Eye (tissue), 1 donor: ENCODE measurements at places on chromosomes 11 and 22.
A peak's percentile ranks its signal among the peaks of the same experiment; 100 is the strongest.

GRCh38 chr11:102476069-102476468 lies 23.5 kb upstream of the TMEM123 start:
- no peak for DNase-seq

- DNase-seq: no peak
These were observed 147.5 kb downstream of the PARVA start for GRCh38 chr11:12524865-12525264.

DNA sequence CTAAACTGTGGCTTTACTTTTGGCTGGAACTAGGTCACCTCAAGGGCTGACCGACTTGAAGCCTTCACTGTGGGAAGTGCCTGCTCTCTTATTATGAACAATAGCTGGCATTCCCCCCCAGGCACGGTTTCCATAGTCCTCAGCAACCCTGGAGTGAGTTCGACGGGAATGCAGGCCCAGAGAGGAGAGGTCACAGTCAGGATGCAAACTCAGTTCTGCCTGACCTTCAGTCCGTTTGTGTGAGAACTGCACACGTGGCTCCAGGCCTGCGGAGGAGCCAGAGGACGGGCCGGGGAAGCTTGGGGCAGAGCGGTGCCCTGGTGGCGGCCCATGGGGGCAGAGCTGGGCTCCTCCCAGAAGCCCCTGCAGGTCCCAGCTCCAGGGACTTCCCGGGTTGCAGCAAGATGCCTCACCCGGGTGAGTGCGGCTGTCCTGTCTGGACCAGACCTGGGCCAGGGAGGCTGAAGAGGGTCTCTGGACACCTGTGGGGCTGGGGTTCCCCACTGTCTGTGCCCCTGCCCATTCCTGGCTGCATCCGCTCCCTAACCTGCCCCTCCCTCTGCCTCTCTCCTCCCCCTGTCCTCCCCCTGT lies 17.2 kb downstream of the SLC25A18 start:
- peak; percentile 51 for DNase-seq

DNA sequence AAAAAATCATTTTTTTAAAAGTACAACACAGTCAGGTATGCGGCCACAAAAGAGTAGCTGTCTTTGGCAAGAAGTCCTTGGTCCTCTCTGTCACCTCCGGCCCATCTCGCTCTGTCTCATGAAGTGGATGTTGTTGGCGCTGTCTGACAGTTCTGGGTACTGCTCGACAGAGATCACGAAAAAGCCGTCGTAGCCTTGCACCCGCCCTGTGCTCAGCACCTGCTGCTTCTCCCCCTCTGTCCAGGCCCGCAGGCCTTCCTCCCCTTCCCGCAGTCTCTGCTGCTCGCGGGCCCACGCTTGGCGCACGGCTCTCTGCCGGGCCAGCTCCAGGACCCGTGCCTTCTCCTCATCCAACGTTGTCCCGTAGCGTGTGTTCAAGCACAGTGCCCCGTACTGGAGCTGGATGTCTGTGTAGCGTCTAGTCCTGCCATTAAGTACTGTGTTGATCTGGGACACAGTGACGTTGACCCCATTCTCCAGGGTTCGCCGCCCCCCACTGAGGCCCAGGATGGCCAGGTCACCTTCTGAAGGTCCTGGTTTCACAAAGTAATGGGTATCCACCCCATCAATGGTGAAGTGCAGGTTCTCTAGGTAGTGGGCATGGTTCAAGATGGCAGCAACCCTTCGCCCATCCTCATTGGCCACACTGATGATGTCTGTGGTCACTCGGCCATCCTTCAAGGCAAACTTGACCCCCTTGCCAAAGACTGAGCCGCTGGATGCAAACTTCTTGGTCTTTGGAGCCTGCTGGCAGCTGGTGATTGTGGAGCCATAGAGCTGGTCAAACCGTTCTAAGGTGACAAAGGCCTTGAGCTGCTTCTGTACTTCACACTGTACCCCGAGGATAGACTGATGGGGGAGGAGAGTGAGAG lies 83.5 kb upstream of the NARS2 start:
- DNase-seq: no peak

- DNase-seq: peak; percentile 16
These were observed 21.7 kb downstream of the CAVIN3 start for GRCh38 chr11:6298605-6299004.

- DNase-seq: no peak
These were observed 28.2 kb upstream of the TMPRSS4 start for GRCh38 chr11:118048472-118049370.

- no peak for DNase-seq
These were observed 272.2 kb downstream of the TENM4 start for GRCh38 chr11:79168530-79169110.

DNA sequence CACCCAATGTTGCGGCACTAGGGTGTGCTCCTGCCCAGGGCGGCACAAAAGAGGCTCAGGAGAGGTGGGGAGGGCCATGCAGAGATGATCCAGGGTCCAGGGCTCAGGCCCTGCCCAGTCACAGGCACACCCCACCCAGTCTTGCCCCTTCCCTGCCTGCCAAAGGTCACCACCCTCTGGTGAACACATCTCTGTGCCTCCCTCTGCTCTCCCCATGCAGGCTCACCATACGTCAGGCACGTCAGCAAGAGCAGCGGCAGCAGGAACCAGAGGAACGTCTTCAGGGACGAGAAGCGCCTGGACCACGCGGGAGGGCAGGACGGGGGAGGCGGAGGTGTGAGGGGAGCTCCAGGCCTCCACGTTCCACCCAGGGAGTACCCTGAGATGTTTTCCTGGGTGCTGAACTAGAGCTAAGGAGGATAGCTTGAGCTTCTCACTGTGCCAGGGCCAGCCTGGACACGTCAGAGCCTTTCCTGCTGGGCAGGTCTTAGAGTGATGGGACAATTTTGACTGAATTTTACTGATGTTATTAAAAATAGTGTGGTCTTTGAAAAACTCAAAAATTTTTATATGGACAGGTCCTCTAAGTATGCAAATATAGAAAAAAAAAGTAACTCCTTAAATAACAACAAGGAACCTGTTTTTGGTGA lies 7.2 kb downstream of the SUN2 start:
- no peak for DNase-seq

DNA sequence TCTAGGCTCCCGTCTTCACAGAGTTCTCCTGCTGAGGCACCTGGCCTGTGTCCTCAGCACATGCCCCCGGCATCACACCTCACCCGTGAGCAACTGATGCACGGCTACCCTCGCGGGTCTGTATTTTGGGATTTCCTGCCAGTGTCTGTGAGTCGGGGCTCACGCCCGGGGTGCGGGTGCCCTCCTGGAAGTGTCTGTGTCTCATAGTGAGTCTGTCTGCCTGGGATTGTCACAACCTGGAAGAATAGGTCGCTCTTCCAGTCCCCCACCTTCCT lies 11.4 kb downstream of the BRSK2 start:
- no peak for DNase-seq

- DNase-seq: peak; percentile 81
These were observed 1.7 kb upstream of the CALCA start for GRCh38 chr11:14973621-14974514.

DNA sequence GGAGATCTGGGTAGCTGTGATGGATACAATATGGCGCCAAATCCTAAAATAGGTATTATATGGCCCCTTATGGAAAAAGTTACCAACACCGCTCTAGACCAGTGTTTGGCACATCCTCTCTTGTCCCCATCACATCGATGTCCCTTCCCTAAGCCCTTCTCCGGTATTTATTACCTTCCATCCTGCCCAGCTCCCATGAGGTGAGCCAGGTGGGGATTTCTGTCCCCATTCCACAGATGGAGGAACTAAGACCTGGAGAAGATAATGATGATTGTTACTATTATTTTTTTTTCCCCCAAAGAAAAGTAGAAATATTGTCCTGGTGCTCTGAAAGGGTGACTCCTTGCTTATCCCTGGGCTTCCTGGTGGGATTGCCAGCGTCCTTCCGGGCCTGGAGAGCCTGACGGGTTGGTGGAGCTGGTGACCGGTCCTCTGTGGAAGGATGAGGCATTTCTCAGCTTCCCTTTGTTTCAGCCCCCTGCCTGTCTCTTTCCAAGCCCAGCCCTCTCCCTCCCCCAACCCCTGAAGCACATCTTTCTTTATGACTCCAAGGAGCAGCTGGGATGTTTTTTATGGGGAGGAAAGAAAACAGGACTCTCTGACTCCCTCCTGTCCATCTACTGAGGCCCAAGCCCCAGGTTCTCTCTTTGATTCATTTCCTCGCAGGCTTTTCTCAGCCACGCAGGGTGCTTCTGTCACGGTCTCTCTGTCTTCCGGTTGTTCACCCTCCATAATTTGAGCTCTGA lies 65.4 kb downstream of the TP53I11 start:
- no peak for DNase-seq

DNA sequence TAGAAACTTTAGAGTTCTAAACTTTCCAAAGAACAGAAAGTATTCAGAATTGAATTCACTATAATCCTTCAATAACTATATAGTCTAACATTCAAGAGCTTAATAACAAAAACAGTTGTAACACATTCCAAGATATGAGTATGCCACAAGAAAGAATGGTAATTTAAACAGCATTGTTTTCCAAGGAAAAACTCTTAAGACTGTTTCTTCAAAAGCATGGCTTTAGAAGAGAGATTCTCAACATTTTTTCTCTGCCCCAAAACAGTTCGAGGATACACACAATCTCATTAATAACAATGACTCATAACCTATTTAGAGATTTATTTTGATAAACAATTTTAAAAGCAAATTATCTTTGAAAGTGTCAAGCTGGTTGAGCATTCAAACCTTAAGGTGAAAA lies 16.7 kb upstream of the ARHGAP32 start:
- DNase-seq: no peak

DNA sequence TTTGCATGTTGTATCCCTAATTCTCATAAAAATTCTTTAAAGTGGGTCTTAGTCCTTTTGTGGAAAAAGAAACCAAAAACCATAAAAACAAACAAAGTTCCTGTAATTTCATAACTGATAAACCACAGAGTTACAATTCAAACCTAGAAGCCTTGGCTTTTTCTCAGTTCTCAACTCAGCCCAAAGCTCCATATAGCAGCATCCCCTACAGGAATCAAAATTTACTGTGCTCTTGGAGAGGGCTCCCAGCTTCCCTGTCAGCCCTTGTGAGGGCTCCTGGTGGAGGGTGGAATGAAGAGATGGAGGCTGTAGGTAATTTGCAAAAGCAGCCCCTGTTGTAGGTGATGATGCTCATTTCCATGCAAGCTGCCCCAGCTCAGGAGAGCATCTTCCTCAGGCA lies 506.1 kb upstream of the KIRREL3 start:
- no peak for DNase-seq

GRCh38 chr22:45418056-45418769 lies 4.7 kb downstream of the RIBC2 start:
- DNase-seq: no peak

GRCh38 chr22:27911330-27911729 lies 7.7 kb downstream of the PITPNB start:
- DNase-seq: no peak

DNA sequence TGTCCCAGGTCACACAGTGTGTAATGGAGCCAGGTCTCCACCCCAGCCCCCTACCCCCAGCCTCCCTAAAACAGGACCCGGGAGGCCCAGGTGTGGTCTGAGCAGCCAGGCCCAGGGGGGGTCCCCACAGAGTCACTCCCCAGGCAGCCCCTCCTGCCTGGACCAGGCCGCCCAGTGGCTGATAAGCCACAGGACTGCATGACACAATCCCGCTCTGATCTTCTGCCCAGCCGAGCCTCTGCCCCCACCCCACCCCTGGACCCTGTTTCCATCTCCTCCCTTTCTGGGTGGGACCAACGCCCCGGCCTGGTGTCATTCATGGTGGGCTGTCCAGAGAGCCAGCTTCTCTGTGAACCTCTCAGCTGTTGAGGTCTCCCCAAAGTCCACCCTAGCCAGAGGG lies 7.8 kb upstream of the LIF start:
- no peak for DNase-seq

DNA sequence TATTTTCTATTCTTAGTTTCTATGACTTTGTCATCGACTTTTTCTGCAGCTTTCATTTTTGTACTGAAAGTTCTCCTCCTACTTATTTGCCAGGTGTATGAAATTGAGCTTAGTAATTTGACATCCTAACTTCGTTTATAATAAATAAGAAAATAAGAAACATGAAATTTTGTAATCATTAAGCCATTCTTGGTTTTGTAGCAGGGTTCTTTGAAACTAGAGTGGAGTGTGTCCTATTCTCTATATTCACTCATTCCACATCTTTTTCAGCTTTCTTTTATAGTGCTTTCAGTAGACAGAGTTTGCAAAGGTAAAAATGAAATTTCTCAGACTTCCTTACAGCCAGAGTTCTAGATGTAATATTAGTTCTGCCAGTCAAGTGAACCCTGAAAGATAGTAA lies 47.8 kb downstream of the FANCF start:
- no peak for DNase-seq

DNA sequence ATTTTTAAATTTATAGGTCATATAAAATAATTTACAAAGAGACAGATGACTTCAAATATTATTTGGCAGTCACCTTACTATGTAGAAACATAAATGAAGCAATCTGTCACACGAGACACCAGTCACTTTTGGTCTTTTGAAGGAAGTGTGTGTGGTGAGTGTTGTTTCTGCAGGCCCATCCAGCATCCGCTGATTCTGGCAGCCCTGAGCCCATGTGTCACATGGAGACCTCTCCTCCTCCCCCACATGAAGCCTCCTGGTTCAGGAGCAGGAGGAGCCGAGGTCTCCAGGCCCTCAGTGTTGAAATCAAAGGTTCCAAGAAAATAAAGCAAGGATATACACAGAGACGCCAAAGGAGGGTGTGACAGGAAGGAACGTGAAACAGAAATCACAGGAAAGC lies 60.1 kb downstream of the ARFGAP3 start:
- no peak for DNase-seq

DNA sequence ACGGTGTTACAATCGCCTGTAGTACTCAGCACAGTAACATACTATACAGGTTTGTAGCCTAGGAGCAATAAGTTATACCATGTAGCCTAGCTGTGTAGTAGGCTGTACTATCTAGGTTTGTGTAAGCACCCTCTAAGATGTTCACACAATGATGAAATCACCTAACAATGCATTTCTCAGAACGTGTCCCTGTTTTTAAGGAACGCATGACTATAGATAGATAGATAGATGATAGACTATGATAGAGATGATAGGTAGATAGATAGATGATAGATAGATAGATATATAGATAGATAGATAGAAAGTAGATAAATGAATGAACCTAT lies 203.9 kb downstream of the FAM76B start:
- no peak for DNase-seq

DNA sequence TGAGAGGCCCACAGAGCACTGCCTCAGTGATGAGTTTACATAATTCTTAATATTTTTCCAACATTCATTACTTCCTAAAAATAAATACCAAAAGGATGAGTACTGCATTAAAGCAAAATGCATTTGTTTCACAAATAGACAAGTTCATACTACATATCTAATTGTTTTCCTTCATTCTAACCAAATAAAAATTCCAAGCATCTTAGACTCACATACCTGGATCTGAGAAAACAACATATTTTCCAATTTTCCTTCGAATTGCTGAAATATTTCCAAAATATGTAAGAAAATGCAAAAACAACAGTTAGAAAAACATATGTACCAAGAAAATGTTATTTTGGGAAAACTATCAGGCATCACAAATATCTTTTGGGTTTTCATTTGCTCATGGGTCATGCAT lies 127.9 kb upstream of the CEP126 start:
- no peak for DNase-seq

DNA sequence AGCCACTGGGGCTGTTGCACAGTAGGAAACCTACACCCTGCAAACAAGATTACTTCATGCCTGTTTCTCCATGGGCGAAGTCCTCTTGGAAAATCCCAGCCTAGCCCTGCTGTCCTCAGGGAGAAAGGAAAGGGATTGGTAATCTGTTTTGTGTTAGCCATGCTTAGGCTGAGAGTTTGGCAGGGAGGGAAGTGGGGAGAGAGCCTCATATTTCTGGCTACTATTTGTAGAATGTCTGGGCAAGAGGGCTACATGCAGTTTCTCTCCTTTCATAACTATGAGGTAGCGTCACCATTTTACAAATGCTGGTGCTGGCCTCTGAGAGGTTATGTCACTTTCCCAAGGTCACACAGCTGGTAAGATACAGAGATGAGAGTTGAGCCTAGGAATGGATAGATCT lies 737 bp upstream of the MFRP start:
- DNase-seq: peak; percentile 24
